ENCODE measurements at places on chromosomes 2 and 18.

- no peak for DNase-seq
Observed at GRCh38 chr2:200319548-200320337, 13.2 kb downstream of the SPATS2L start.

GRCh38 chr18:48468151-48468550, 59.0 kb upstream of the ZBTB7C start:
- DNase-seq, result no peak

DNA sequence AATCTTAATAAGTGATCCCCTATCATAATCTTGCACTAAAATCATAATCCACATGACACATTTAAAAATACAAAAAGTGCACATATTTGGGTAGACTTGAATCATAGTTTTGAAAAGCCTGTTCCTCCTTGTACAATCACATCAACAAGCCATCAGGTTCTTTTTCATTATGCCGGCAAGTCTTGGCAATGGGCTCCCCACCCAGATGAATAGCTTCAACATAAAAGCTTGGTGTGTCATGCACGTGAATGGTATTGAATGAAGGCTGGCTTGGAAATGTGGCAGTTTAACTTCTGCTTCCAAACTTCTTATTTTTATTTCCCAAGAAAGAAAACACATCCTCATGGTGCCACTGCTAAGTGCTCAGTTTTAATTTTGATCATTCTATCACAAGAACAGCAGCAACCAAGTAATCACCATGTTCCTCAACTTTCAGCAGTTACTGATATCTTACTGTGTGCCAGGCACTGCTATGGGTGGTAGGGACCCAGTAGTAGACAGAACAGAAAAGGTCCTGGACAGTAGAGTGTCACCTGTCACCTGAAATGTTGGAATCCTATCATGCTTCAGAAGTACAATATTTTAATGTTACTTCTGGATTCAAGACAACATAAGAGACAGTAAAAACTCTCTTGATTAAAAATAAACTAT, 89.9 kb downstream of the AP1S3 start:
- no peak for DNase-seq

DNA sequence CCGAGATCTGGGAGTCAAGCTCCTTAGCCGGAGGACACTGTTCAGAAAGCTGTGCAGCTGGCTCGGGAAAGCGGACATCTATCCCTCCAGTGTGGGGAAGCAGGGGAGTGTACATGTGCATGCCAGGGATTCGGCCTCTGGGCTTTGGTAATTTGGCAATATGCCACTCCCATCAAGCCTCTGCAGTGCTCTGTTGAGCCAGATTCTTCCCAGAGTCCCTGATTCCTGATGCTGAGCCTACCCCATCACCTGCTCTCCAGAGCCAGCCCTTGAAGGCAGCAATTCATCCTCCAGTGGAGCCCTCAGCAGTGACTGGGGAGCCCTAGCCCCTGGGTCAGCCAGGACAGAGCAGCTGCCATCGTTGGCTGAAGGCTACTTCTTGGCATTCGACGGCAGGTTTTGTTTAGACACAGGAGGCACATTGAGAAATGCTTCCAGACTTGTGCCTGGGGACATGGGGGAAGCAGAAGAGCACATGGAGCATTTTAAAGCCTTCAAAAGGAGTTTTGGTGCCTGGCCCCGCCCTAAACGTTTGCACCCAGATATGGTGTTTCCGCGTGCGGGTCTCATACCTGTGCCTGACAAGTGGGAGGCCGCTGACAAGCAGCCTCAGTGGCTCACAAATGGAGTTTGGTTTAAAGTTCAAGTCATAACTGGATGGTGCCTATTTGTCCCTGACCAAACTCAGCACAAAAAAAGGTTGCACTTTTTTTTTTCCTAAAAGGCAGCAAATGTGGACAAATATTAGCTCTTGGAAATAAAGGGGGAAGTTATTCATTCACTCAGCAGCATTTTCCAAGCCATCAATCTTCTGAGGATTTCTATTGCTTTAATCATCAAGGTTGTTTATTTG, 272.8 kb downstream of the CYRIA start:
- DNase-seq, result no peak

DNA sequence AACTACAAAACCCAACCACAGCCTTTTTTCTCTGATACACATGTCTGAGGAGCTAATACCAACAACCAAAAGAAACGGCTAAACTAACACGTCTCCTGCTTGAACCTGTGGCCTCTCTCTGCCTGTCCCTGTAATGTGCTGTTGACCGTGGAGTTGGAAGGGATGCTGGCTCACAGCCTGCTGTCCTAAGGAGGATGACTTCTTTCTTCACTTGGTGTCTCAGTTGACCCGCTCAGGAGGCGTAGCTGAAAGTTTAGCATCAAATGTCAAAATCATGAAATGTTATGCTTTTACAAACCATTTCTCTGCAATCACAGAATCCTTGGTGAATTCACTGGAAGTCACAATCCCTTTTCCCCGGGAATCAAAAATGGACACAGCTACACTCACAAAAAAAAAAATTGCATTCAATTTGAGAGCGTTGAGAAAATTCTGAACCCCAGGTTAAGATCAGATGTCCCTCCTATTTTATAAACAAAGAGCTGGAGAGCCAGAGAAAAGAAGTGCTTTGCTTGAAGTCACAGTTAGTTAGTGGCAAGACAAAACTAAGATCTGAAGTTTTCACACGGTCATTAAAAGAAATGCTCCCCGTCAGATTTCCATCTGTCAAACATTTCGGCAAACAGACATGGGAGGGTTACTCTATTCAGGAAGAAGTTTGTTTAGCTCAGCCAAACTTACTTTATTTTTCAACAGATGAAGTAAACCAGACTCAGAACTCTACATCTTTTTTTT, 74.3 kb downstream of the IRS1 start:
- no peak for DNase-seq

DNA sequence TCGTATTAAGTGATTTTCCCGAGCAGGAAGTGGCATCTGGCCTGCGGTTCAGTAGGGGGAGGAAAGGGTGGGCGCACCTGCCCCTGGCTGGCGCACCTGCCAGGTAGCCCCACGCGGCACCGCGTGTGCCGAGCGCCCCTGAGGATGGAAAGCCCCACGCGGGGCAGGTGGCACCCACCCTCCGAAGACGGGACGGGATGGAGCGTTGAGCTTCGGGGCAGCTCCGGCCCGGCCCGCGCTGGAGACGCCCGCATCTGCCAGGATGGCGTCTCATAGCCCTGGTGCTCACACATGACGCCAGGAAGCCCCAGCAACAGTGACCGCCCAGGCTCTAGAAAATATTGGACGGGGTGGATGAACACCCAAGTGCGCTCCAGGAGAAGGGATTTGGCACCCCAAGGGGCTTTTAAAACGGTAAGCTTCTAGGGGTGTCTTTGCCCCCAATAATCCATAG, 2.5 kb upstream of the NFATC1 start:
- no peak for DNase-seq

GRCh38 chr2:241833101-241833663, 24.2 kb downstream of the NEU4 start:
- no peak for DNase-seq

GRCh38 chr2:74373985-74374384, 6.1 kb downstream of the DCTN1 start:
- no peak for DNase-seq

- DNase-seq, result no peak
Observed at GRCh38 chr2:25323042-25323514, 18.6 kb downstream of the DNMT3A start.

GRCh38 chr2:231390667-231391066, 4.8 kb upstream of the B3GNT7 start:
- DNase-seq, result no peak

- no peak for DNase-seq
Observed at GRCh38 chr2:163641986-163642385, 93.8 kb downstream of the FIGN start.

GRCh38 chr2:8115456-8115855, 566.4 kb upstream of the ID2 start:
- DNase-seq, result no peak

GRCh38 chr2:22894761-22895160, 490.2 kb upstream of the KLHL29 start:
- DNase-seq, result no peak

GRCh38 chr2:236175548-236176150, 7.5 kb upstream of the GBX2 start:
- DNase-seq, result no peak

- DNase-seq, result no peak
Observed at GRCh38 chr2:20573620-20574422, 77.1 kb downstream of the HS1BP3 start.

DNA sequence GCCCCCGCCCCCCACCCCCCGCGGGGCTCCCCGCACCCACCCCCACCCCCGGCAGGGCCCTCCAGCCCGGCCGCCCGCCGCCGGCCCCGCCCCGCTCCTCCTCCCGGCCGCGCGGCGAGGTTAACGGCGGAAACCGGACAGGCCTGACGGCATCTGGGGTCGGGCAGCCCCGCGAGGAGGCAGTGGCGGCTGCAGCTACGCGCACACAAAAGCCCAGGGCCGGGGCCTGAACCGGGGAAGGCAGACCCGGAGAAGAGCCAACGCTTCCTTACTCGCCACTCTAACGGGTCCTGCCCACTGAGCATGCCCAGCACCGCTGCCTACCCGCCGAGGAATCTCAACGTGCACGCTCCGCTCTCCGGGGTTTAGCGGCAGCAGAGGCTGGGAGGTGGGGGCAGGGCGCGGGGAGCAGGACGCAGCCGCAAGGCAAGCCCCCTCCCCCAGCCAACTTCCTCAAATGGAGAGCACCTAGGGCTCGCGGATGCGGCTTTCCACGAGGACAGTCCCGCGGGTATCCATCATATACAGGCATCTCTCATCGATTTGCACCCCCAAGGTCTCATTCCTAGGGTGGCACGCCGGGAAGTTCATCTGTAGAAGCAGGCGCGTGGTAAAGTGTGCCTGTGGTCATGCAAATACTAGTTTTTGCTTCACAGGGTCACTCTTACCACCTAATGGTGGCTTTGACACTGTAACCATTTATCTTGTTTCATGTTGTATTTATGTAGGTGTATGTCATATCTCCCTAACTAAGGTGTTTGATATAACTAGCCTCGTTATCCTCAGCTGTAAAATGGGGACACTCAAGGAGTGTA, at the start of gene MEMO1:
Gene MEMO1 (minus strand): TSS at position 339 of the 815 bp plus-strand sequence. CDS start 761 bp downstream, outside the sequence.
- peak; percentile 72 for DNase-seq

- no peak for DNase-seq
Observed at GRCh38 chr18:67654101-67654500, 137.6 kb upstream of the DSEL start.

DNA sequence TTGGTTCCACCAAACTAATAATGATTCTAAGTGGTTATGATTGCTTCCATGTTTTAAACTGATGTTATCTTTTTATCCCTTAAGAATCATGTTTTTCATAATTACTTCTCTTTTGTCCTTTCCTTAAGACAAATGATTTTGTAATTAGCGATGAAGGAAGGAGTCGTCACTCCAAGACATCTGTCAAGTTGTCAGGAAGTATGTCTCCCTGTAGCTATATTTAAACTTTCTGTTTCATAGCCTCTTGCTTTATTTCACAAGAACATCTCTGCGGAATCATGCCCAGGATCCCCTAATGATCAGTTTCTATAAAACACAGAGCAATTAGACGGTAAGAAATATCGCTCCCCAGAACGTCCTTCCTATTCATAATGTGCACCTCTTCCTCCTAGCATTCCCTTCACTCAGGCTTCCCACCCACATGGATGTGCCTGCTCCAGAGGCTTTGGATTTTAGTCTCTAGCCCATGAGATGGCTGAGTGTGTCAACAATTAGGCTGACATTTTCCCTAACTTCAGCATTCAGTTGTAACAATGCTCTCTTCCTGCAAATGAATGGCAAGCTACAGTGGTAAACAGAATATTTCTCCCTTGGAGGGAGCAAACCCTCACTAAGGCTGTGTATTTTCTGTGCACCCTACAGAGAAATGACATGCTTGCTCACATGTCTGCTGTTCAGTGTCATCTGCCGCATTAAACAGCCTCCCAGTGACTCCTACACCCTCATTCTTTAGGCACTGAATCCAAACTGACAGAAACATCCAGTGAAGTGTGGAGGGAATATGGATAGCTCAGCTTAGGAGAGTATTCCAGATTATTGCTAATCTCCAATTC, 879.6 kb upstream of the CELF4 start:
- DNase-seq, result no peak

GRCh38 chr2:222281506-222281905, 17.3 kb downstream of the PAX3 start:
- no peak for DNase-seq
